Naive thymus-derived CD4-positive, alpha-beta T cell (primary cell): ENCODE measurements at places on chromosomes 4 and X. TPM values are rescaled to one million over a fixed set of nuclear protein-coding genes. Genes with fewer than 3 reads are reported as not detected.

Gene GLOD5
- total RNA-seq, result not detected

DNA sequence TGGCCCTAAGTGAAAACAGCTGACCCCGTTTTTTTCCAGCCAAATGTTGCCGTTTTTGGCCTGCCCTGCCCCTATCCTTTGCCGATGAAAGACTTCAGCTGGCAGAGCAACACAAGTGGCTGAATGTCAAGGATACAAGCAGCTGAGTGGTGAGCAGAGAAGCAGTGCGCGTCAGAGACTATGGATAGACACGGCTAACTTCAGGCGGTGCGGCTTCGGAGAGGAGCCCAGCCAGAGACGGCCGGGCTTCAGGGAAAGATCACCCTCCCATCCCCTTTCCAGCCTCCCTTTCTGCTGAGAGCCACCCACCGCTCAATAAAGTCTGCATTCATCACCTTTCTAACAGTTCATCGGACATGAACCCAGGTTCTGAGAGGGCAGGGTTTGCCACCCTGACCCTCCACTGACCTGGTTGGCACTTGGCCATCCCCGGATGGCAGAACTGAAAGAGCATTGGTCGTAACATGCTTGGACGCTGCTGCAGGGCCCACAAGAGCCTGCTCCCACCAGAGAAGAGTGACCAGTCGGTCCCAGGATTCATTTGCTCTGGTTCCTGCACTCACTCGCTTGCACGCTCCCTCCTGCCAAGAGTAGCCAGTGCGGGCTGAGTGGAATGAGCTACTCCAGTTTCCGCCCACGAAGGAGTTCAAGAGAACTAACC is 125.8 kb downstream of the PPEF1 start:
- no peaks in the 10 kb centered on the region for H3K36me3 ChIP-seq
- DNase-seq, result no peak
- H3K27ac ChIP-seq, result no peak overlapping the region
- H3K4me3 ChIP-seq, result no peak overlapping the region

- no peak overlapping the region for H3K4me3 ChIP-seq
- no peaks in the 10 kb centered on the region for H3K4me1 ChIP-seq
Measured at GRCh38 chr4:155170569-155170968, 37.9 kb upstream of the NPY2R start.

DNA sequence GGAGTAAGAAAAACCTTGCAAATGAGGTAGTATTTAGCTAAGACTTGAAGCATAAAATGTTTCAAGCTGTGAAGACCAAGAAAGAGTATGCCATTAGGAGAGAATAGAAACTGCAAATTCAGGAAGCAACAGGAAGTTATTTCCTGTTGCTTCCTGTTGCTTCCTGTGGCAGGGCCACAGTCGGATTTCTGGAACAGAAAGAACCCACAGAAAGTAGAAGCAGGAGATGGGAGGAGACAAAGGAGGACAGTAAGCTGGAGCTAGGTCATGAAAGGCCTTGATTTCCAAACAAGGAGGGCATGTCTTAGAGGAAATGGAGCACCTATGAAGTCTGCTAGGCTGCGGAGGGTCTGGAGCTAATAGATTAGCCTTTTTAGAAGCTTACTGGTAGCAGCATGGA is 17.2 kb downstream of the ASB11 start:
- H3K27ac ChIP-seq, result no peak overlapping the region
- H3K36me3 ChIP-seq, result no peaks in the 10 kb centered on the region
- no peak for DNase-seq
- no peaks in the 10 kb centered on the region for H3K27me3 ChIP-seq

Gene PRDM8
- total RNA-seq, result 4.2 TPM

- no peaks in the 10 kb centered on the region for H3K36me3 ChIP-seq
- no peaks in the 10 kb centered on the region for H3K4me1 ChIP-seq
- no peak for DNase-seq
- H3K27me3 ChIP-seq, result no peaks in the 10 kb centered on the region
- no peak overlapping the region for H3K4me3 ChIP-seq
Measured at GRCh38 chr4:84673475-84674240, 90.7 kb downstream of the CDS1 start.

Gene ZDHHC15
- total RNA-seq, result 0.65 TPM
